ENCODE measurements at places on chromosomes 4 and X. TPM values are rescaled to one million over a fixed set of nuclear protein-coding genes. Genes with fewer than 3 reads are reported as not detected.

ELK1 gene
- 99.3 TPM for total RNA-seq

LRPAP1 gene
- 86.4 TPM for total RNA-seq

GUF1 gene
- 37.5 TPM for total RNA-seq

PAPSS1 gene
- 36.0 TPM for total RNA-seq

PRRG3 gene
- not detected for total RNA-seq

OPN1LW gene
- not detected for total RNA-seq

KLKB1 gene
- total RNA-seq = not detected

NFXL1 gene
- total RNA-seq = 16.5 TPM

GLRB gene
- not detected for total RNA-seq

SPOCK3 gene
- not detected for total RNA-seq

RGN gene
- total RNA-seq = not detected

HNRNPH2 gene
- total RNA-seq = 21.3 TPM

PWWP3B gene
- not detected for total RNA-seq

DNA sequence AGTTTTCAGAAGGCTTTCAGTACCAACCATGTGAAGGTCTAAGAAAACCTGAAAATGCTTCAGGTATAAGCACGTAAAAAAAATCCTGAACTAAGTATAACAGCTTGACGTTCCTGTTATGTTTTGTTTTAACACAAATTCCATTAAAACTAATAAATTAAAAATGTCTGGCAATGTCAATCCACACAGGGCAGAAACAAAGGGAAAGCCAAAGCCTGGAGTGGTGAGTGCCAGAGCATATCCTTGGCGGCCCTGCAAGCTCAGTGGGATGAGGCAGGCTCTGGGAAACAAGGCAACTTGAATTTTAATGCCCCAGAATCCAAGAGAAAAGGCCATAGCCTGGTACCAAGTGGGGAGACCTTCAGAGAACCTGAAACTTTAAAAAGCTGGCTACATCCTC is 78.2 kb downstream of the EPHA5 start:
- no peak for DNase-seq

- no peak for DNase-seq
Observed at GRCh38 chrX:79231662-79232061, 87.2 kb downstream of the GPR174 start.

- DNase-seq = no peak
Observed at GRCh38 chr4:47075919-47076318, 44.6 kb downstream of the GABRB1 start.

DNA sequence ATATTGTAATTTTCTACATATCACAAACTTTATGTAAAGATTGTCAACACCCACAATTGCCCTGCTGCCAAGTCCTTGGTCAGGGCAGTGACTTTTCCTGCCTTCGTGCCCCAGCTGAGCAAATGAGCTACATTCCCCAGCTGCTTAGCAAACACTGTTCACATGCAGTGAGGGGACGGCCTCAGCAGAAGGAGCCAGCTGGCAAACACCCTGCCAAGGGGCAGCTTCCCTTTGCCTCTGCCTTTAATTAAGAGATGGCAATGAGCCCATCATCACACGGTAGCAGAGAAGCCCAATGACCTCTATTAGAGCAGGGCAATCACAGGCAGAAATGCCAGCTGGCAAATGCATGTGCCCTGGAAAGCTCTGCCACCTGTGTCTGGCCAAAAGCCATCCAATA is 253.4 kb downstream of the EPHA5 start:
- no peak for DNase-seq

DNA sequence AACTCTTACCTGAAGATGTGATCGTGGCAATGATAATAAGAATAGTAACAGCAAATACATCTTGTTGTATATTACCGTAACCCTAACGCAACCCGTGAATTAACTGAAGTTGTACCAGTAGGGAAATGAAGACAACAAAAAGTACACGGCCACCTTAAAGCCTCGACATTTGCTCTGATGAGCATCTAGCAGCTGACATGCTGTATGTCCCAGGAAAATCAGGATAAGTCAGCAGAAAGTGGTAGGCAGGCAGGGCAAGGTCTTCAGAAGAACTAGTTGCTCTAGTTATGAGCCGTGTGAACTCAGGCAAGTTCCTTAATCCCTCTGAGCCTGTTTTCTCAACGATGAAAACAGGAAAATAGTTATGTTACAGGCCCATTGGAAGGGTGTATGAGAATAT is 7.7 kb upstream of the ASB5 start:
- no peak for DNase-seq

DNA sequence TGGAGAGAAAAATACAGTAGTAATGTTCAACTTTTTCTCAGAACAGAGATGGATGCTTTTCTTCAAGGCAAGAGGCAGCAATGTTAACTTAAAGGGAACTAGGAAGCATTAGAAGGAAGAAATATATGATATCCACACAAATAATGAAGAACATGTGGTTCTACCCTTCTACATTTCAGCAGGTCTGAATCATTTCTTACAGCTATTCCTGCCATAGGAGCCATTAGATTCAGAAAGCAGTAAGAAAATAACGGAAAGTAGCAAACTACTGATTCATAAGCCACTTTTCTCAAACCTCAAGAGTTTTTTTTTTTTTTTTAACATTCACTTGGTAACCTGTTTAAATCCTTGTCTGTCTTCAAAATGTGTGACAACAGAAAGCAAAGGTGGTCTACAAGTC is 1251.6 kb upstream of the AGA start:
- DNase-seq = no peak

DNA sequence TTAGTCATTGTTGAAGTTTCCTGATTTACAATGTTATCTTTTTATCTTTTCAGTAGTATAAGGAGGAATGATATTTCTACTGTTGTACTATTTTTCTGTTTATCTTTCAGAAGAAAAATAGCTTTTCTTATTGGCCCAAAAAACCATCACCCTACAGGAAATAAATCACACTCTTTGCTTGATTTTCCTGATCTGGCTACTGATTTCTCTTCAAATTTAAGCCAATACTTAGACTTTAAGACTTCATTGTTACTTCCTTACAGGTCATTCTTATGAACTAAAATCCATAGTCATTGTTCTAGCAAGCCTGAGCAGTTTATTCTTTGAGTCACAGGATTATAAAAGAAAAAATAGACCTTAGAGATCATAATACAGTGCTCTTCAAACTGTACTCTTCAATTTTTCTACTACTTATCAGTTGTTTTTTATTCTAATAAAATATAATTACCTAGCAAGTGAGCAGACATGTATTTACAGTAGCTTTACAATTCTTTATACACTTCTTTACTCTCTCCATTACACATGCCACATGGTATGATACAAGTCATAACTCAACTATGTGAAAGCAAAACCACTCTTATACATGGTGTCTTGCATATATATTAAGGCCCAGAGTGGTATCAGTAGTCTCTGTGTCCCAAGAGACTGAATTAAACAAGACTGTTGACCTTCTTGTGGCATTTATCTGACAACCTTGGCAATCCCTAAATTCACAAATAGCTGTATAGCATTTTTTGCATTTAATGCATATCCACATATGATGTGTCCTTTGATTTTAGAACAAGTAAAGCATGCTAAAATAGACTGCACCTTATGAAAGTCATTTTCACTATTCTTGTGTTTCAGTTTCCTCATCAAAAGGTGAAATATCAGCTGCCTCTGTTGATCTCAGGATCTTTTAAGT is 47.9 kb downstream of the TET2 start:
- DNase-seq = no peak

DNA sequence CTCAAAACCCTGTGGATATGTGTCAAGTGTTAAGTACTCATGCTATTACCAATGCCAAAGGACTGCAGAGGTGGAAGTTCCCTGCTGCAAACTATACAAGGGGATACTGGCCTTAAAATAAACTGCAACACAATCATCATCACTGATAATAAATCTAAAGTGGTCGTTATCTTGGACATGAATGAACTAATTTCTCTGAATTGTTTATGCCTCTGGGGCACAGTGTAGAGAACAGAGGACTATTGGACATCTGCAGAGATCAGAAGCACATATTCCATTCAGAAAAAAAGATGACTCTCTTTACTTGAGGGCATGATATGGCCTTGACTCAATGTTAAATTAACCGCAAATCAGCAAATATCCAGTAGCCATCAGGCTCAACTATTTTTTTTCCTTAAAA is 542.6 kb upstream of the IGFBP7 start:
- DNase-seq = no peak

DNA sequence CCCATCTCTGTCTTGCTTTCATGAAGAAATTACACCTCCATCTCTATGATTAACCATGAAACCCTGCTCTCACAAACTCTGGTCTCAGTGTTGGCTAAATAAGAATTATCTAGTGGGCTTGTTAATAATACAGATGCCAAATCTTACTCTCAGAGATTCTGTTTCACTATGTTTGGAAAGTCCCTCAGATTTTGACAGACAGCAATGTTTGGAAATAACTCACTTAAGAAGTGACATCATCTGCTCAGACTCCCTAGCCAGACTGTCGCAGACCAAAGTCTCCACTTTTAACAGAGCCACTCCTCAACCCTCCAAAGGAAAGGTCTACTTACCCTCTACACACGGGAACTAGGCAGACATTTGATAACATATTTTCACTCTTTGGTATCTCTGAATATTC is 328.5 kb upstream of the FGF16 start:
- no peak for DNase-seq

- no peak for DNase-seq
Observed at GRCh38 chr4:112266823-112267222, 18.9 kb downstream of the TIFA start.
